ENCODE measurements at places on chromosomes 4 and X.

- DNase-seq = no peak
These were observed 2.0 kb upstream of the NYX start for GRCh38 chrX:41445171-41445570.

- no peak for DNase-seq
These were observed 47.2 kb downstream of the RAB28 start for GRCh38 chr4:13436962-13437361.

DNA sequence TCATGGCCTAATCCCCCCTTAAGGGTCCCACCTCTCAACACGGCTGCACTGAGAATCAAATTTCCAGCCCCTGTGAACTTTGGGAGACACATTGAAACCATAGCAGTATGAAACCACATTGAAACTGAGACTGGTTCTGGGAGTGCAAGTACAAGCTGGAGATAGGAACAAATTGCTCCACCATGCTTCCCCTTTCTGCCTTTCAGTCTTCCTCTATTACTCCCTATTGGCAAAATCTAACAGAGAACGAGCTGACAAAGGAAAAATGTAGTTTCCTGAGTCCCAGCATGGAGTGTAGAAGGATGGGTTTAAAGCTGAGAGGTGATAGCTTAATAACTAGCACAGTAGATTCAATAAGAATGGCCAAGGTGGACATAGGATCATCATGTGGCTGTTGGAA lies 161.7 kb upstream of the RPL34 start:
- no peak for DNase-seq

- peak; percentile 16 for DNase-seq
These were observed 187.4 kb upstream of the RPS6KA3 start for GRCh38 chrX:20454117-20454516.

- DNase-seq = peak; percentile 30
These were observed 5.4 kb upstream of the GTPBP6 start for GRCh38 chrX:323721-324628.

DNA sequence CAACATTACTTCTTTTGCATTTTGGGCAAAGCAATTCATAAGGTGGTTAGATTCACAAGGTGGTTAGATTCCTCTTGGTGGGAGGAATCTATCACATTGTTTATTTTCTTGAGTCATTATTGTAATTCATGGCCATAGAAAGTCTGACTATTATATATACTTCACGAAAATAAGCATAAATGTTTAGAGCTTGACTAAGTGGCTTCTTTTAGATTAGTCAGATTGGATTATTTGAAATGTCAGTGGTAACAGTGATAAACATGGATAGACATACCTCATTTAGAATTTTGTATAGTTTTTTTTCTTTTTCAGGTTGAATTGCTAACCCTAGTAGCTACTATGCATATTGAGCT lies 24.9 kb upstream of the DYNLT3 start:
- DNase-seq = no peak

DNA sequence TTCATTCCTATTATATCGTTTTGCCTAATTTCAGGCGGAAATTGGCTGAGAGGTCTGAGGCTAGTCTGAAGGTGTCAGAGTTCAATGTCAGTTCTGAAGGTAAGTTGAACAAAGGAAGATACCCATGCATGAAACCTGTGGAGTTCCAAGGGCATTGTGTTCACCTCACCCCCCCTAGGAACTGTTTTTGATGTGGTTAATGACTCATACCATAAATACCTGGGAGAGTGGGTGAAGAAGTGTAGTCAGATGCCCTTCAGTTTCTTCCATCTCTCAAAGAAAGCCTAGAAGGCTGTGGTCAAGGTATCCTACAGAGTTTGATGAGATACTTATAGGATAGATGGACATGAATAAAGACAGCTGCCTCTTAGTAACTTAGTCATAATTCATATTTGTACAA lies 2.7 kb downstream of the UTP14A start:
- DNase-seq = no peak

- no peak for DNase-seq
These were observed 146.1 kb downstream of the PTTG2 start for GRCh38 chr4:38106311-38106710.

GRCh38 chr4:169957785-169958184 lies 68.4 kb downstream of the MFAP3L start:
- DNase-seq = no peak

GRCh38 chr4:104494822-104495559 lies at the start of gene CXXC4:
CXXC4 (minus strand) TSS chr4:104494894; CDS start chr4:104491802, 3,092 bp downstream.
- DNase-seq = peak; percentile 25

DNA sequence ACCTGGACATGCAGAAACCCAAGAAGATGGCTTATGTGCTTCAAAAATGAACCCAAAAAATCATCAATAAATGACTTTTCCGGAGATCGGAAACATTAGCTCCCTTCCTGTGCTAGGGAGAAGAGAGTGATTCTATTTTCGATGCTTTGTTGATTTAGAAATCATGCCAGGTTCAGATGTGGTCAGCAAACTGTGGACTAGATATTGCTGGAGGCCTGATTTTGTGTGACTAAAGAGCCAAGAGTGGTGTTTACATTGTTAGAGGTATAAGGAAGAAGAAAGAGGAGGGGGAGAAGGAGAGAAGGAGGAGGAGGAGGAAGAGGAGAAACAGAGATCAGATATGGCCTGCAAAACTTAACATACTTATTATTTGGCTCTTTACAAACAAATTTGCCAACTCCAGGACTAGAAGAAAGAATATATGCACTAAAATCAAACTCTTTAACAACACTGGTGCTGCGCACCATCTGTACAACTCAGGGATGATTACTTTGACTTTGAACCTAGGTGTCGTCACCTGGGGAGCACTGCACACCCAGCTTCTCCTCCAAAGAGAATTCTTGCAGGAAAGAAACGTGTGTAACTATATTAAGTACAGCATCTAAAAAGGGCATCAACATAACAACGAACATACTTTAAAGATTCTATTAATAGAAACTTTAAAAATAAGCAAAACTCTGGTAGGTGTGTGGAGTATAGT lies 664.9 kb upstream of the LCORL start:
- DNase-seq = no peak

DNA sequence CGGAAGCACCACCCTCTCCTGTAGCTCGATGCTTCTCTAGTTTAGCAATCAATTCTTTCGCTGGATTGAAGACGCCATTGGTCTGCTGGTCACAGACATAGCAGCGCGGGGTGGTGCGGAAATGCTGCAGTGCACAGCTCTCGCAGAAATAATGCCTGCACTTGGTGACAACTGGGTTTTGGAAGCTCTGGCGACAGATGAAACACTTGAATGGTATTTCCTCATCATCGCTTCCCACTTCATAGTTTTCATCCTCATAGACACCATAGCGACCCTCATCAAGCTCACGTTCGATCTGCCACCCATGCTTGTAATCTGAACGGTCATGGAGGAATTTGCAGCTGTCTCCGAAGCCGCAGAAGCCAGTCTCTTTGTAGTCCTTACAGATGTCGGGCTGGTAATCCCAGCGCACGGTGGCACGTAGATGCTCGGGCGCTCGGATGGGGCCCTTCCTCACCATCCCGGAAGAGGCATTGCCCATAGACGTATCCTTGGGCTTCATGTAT lies 854 bp downstream of the RNF113A start:
- DNase-seq = peak; percentile 19
